ENCODE measurements at places on chromosomes 11 and 22.

DNA sequence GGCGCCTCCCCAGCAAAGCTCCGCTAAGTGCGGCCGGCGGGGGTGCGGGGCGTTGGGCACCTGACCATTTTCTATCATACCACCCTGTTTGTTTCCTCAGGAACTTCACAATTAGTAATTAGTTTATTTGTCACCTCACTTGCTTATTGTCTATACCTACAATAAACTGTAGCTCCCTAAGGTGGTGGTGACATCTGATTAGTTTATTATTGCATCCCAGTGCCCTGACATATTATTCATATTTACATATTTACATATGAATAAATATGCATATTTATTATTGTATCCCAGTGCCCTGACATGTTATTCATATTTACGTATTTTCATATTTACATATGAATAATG, 24.7 kb upstream of the SORL1 start:
- no peak for DNase-seq

- DNase-seq, result no peak
Observed at GRCh38 chr11:65968600-65969482, 7.3 kb downstream of the SART1 start.

GRCh38 chr22:49690454-49690853, 137.2 kb downstream of the BRD1 start:
- no peak for DNase-seq

DNA sequence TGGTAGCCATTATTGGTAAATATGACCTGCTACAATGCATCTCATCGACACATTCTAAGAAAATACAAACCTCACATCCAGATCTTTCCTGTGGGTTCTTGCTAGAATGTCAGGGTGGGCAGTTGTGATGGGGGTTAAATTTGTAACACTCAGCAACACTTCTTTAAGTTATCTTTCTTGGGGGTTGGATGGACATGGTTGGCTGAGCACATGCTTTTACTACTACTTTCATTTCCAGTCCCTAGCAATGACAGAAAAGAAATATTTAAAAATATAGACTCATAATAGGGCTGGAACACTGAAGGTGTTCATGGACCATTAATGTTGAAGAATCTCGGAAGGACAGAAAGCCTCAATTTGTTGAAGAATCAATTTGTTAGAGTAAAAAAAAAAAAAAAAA, 57.6 kb downstream of the APOL3 start:
- no peak for DNase-seq

GRCh38 chr22:44180706-44181032, at the start of gene PARVG:
PARVG (plus strand) TSS chr22:44180925; CDS start chr22:44183330, 2,405 bp downstream.
- DNase-seq, result no peak

- no peak for DNase-seq
Observed at GRCh38 chr22:47556473-47556872, 794.0 kb downstream of the TBC1D22A start.

DNA sequence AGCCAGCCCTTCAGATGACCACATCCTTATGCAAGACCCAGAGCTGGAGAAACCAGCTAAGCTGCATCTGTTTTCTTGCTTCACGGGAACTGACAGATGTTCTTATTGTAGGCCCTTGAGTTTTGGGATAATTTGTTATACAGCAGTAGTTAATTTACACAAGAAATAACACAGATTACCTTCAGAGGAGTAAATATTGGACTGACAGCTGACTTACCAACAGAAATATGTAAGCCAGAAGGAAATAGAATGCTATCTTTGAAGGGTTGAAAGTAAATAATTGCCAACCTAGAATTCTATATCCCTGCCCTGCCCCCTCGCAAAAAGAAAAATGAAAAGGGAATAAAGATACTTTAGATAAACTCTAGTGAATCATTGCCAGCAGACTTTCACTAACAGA, 124.1 kb downstream of the WNT7B start:
- no peak for DNase-seq

GRCh38 chr22:22981670-22982571, 88.4 kb upstream of the GNAZ start:
- no peak for DNase-seq

GRCh38 chr11:46913484-46913883, 4.9 kb downstream of the LRP4 start:
- no peak for DNase-seq

- no peak for DNase-seq
Observed at GRCh38 chr11:16278979-16279378, 77.4 kb downstream of the SOX6 start.

GRCh38 chr22:22800716-22801115, 86.9 kb upstream of the IGLL5 start:
- peak; percentile 5 for DNase-seq

GRCh38 chr22:41487037-41487935, 18.4 kb downstream of the ACO2 start:
- no peak for DNase-seq

- no peak for DNase-seq
Observed at GRCh38 chr11:88383447-88383846, 45.9 kb upstream of the CTSC start.

- DNase-seq, result no peak
Observed at GRCh38 chr22:46773076-46773475, 10.6 kb downstream of the TBC1D22A start.

- DNase-seq, result peak; percentile 23
Observed at GRCh38 chr11:65744026-65744698, 23.6 kb upstream of the RNASEH2C start.

DNA sequence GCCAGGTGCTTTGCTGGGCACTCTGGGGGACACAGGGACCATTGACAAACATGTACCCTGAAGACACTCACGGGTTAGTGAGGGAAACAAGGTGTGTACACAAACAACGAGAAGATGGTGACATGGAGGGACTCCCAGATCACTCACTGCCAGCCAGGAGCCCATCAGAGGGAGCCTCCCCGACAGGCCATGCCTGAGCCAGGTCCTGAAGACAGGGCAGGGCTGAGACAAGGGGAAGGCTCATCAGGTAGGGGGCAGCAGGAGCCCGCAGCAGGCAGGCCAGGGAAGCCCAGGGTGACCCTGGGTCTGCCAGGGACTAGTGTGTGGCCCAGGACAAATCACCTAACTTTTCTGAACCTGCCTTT, 127.9 kb downstream of the BUD13 start:
- no peak for DNase-seq

DNA sequence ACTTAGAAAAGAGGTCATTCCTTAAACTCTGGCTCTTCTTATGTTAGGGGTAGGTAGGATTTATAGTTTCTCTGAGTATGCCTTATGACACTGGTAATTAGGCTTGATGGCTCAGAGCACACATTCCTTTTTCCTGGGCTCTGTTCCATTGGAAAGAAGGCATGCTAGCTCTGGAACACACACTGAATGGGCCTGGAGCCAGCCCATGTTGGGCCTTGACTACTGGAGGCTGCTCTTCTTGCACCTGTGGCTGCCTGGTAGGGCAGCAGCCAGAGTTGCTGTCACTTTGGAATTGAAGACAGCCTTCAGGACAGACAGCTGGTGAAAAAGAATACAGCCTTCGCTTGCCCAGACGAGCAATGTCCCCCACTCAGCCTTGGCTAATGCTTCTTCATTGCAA, 18.2 kb downstream of the MCAM start:
- DNase-seq, result no peak

DNA sequence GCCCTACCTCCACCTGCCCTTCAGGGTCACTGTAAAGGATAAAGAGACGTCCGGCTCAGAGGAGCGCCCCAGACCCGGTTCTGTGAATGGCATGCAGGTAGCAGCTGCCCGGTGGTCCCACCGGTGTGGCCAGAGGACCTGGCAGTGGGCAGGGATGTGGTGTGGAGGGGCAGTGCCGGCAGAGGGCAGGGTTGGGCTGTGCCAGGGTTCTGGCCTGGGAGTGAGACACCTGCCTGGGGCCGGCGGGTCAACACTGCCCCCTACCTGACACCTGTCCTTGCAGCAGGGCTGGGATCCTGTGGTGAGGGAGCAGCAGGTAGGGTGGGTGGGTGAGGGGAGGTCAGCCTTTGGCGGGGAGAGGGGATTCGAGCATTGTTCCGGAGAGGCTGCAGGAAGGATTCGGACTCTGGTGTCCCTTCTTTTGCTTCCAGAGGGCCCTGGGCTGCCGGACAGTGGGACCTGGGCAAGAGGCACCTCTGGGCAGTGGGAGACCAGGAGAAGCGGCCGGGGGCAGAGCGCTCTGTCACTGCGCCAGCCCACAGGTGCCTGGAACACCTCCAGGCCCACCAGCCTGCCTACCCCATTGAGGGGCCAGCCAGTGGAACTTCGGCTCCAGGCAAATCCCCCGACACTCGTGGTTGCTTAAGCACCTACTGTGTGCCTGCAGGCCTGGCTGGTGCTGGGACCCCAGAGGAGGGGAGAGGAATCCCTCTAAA, 1.6 kb upstream of the PHLDA2 start:
- peak; percentile 75 for DNase-seq

DNA sequence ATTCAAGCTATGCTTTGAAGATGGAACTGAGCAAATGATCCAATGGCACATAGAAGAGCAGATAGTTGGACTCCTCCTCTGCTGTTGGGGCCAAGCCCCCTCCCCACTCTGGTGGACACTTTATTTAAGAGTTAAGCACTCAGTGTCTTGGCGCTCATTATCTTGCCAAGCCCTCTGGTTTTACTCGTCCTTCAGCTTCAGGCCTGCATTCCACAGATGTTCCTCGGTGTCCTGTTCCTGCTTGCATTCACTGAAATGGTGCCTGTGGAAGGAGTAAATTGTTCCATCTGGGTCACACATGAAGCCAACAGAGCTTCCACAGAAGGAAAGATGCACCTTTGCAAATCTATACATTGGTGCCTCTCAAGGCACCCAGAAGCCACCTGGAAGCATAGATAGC, 26.1 kb downstream of the MAML2 start:
- DNase-seq, result no peak

- DNase-seq, result peak; percentile 84
Observed at GRCh38 chr11:123054301-123055065, 7.5 kb downstream of the HSPA8 start.

GRCh38 chr11:16356761-16357393, 531 bp upstream of the SOX6 start:
- peak; percentile 41 for DNase-seq

- no peak for DNase-seq
Observed at GRCh38 chr11:62959422-62959980, 25.3 kb downstream of the SLC22A6 start.

- DNase-seq, result no peak
Observed at GRCh38 chr11:45876401-45876800, 9.1 kb upstream of the MAPK8IP1 start.

DNA sequence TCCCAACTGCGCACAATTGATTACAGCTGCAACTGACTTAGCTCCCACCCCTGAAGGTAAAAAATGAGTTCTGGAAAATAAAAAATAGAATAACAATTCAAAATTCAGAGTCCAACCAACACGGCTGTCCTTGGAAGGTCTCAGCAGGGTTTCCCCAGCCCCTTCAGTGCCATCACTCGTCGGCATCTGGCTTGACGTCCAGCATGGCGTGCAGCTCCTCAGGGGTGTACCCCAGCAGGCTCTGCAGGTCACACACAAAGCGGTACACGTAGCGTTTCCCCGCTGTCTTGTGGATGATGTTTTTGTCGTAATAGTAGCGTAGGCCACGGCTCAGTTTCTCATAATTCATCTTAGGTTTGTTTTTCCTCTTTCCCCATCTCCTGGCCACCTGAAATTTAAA, 125.2 kb downstream of the ETS1 start:
- no peak for DNase-seq

DNA sequence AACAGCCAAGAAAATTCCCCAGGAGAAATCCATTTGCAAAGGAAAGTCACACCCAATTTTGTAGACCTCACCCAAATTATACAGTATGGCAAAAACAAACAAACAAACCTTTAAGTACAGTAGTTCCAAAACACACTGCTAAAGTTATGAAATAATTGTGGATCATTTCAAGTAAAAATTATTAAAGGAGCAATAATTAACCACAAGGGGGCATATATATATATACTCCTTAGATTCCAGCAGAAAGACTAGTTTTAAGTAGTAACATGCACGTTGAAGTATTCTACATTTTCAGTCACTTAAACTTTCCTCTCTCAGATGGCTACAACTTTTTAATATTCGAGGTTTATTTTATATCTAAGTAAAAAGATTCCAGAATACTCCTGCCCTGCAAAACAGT, 26.8 kb downstream of the RNF141 start:
- peak; percentile 24 for DNase-seq

GRCh38 chr11:105273660-105274280, 134.2 kb upstream of the CARD18 start:
- DNase-seq, result no peak

GRCh38 chr11:71189768-71190315, 62.5 kb downstream of the SHANK2 start:
- DNase-seq, result no peak

DNA sequence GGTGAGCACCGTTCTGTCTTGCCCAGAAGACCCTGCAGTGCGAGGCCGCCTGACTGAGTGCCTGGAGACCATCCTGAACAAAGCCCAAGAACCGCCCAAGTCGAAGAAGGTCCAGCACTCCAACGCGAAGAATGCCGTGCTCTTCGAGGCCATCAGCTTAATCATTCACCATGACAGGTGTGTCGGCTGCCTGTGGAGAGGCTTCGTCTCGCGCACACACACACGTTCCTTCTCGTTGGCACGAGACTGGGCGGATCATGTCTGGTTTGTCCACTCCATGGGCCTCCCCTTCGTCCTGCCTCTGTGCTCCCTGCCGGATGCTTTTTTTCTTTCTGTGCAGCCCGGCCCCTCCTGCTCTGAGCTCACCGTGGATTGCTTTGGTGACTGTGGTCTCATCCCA, 51.1 kb downstream of the MUC6 start:
- no peak for DNase-seq

DNA sequence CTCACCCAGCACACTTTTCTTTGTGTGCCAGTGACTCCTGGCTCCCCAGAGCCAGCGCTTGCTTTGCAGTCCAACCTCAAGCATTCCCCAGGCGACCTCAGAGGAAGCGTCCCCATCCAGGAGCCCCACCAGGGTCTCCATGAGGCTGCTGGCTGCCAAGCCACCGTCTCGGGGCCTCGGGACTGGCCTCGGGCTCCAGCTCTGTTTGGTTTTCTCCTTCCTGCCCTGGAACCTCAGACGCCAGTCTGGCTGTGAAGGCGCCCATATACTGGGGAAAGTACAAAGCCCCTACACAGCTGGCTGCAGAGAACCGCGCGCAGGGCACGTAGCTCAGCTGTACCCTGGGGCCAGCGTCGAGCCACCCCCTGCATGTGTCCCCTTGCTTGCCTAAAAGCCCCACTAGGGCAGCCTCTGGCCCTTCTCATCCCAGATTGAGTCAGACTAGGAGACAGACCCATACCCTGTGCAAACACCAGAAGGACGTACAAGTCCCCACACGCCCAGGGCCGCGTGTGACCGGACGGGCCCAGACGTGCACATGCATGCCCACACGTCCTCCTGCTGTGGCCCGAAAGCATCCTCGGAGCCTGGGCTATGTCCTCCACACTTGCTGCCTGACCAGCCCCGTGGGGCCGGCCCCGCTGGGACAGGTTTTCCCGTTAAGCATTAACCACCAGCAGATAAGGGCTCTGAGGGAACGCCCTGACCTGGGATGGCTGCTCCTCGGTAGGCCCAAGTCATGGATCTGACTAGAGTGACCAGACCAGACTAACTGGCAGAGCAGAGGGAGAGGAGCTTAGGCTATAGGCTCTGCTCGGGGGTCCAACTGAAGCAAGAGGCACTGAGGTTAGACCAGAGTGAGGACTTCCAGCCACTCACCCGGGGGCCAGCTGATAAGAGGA, 4.2 kb upstream of the SYT8 start:
- no peak for DNase-seq

- no peak for DNase-seq
Observed at GRCh38 chr22:44424359-44424682, 73.7 kb downstream of the RTL6 start.
